HepG2 (cell line): ENCODE measurements at places on chromosomes 11 and 22. TPM values are rescaled to one million over a fixed set of nuclear protein-coding genes. Genes with fewer than 3 reads are reported as not detected.

- peak; percentile 45 for DNase-seq
These were observed 340.5 kb downstream of the TENM4 start for GRCh38 chr11:79100093-79100910.

DNA sequence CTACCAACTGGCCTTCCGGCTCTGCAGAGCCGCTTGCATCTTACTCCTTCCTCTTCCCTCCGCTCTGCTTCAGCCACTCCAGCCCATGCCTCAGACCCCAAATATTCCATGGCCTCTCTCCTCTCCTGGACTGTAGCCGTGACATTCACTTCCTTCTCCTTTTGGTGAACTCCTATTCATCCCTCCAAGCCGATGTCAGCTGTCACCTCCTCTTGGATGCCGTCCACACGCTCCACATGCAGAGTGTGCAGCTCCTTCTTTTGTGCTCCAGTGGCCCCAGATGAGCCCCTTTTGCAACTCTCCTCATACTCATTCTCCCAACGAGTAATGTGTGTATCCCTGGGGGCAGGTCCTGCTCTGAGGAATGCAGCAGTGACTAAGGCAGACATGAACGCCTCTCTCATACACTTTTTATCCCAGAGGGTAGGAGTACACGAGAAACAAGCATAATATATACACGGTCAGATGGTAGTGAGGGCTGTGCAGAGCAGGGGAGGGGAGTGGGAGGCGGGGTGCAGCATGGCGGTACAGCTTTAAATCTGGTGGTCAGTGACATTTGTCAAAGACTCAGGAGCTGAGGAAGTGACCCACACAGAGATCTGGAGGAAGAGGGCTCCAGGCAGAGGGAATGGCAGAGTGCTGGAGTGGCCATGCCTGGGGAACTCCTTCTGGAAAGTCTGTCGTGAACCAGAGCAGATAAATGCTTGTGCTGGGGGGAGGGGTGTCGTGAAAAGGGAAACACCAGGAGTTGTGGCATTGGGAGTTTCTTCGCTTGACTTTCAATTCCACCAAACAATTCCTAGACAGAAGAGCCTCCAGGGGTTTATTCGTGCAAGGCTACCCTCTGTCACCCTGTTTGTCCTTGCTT, 83.8 kb upstream of the ATXN10 start:
- no peak for DNase-seq

- DNase-seq, result no peak
These were observed 12.7 kb upstream of the OR8K1 start for GRCh38 chr11:56333156-56333555.

GRCh38 chr11:107957109-107957588, 28.9 kb downstream of the RAB39A start:
- no peak for DNase-seq

DNA sequence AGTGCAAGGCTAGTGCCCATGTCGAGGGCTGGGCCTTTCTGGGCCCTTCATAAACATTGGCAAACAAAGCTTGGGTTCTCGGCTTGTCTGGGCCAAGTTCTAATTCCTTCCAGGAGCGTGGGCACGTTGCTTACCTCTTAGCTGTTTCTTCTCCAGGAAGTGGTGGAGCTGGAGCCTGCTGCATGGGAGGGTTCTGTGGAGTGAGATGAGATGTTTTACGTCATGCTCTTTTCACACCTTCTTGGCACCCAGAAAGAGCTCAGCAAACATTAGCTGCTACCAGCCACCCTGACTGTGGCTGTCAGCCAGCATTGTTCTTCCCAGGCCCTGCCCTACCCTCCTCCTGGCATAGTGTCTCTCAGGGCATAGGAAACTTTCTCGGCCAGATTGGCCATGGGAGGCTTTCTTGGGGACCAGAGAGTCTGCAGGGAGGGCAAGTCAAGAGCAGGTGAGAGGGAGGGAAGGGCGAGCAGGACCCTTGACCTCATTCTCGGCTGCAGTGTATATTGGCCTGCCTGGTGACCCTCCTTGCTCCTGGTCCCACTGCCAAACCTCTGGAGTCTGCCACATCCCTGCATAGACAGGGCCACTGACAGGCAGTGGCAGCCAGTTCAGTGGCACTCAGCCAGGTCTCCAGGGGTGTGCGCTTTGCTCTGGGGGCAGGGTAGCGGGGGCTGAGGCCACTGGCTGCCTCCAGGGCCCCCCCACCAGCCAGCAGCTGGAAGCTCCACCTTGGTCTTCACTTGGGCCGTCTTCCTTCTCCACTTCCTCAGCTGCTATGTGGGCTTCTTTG, 98.8 kb downstream of the BCR start:
- no peak for DNase-seq

DNA sequence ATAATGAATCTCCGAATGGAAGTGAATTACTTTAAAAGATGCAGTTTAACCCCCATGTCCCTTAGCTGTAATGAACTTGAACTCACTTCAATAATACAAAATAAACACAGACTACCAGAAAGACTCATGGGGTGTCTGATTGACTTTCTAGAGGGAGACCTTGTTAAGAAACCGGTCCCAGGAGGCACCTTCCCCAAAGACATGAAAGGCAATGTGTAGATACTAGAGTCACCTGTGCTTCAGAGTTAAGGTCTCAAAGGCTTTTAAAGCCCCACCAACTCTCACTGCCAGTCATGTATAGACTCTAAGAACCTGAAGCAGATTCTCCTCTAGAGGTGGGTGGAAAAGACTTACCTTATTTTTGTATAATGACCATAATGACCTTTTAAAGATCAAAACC, at the start of gene OR8J1:
Gene OR8J1, plus strand, starts transcription at position 301 of the 400 bp plus-strand sequence. CDS start 5,956 bp downstream, outside the sequence.
- no peak for DNase-seq

DNA sequence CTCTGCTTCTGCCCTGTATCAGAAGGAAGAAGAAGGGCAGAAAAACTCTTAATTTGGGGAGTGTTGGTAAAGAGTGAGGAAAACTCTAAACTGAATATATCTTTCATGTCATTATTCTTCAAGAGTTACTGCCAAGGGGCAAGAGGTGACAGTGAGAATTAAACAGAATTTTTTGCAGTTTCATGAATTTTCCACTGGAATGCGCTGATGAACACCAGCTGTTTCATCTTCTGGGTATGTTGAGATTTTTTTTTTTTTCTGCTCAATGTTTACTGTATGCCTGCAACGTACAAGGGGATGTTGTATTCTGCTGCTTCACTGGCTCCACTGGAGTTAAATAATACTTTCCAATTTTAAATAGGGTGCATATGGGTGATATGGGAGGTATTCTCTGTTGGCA, 117.8 kb downstream of the FAM76B start:
- DNase-seq, result no peak

DNA sequence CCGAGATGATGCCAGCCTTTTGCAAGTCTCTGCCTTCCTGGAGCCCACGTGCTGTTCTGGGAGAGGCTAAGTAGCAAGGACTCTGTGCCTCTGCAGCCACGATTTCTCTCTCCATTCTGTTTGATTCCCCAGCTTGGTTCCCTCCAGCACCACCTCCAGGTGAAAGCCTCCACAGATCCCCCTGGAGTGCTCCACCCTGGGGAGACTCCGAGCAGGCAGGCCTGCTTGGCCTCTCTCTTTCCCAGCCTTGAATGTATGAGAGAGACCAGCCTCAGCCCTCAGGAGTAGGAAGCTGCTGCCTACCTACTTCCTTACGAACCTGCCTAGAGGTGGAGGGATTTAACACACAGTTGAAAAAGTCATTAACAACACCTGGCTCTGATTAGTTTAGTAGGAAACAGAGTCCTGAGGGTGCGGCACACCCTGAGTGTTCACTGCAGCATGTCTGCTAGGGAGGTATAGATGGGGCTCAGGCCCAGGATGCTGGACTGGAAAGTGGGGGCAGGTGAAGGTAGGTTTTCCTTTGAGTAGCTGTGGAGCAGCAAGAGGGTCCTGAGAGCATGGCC, 22.5 kb downstream of the TMPRSS5 start:
- no peak for DNase-seq

GRCh38 chr22:47001288-47001687, 238.8 kb downstream of the TBC1D22A start:
- DNase-seq, result no peak

DNA sequence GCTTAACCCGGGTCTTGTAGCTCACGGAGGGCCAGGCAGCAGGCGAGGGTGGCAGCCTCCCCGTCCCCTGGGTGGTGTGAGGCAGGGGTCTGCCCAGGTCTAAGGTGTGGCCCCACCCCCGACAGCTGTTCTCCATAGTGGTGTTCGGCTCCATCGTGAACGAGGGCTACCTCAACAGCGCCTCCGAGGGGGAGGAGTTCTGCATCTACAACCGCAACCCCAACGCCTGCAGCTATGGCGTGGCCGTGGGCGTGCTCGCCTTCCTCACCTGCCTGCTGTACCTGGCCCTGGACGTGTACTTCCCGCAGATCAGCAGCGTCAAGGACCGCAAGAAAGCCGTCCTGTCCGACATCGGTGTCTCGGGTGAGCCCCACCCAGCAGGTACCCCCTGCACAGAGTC, 24.4 kb downstream of the SYNGR1 start:
- DNase-seq, result no peak

DNA sequence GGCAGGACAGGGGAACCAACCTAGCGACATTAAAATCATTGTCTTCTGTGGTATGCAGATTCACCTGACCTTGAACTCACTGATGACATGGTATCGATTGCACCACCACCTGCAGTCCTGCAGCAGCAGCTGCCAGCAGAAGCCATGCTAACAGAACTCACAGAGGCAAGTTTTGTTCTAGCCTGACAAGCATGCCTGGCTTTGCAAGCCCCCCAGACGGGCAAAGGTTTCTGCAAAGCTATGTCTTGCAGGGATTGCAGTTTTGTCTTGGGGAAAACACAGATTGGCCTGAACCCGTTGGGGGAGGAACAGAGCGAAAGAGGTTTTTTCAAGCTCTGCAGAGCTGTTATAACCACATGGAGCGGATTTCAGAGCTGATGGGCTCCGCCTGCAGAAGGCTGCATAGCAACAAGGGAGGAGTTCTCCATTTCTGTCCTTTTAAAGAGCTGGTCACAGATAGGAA, 221.0 kb downstream of the HIPK3 start:
- peak; percentile 86 for DNase-seq

- no peak for DNase-seq
These were observed 1.6 kb upstream of the KMT2A start for GRCh38 chr11:118434553-118435289.

GRCh38 chr11:110525883-110526282, 96.1 kb downstream of the FDX1 start:
- DNase-seq, result no peak

GRCh38 chr11:95660038-95660437, 129.5 kb downstream of the FAM76B start:
- no peak for DNase-seq

DNA sequence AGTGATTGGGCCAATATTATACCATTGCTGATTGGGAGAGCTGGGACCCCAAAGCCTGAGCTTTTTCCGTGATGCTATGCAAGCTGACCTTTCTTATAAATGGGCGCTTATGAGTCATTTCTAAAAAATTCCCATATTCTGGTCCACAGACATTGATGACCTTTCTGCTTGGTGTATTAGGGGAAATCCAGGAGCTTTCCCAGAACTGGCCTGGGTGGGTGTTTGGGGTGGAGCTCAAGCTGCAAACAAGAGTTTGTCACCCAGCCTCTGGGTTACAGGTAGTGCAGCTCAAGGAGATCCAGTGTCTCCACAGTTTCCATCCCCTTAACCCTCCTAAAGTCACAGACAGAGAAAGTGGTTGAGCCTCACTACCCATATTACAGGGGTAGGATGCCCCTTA, 67.7 kb downstream of the CCDC81 start:
- no peak for DNase-seq

The WNT7B gene
- polyA plus RNA-seq, result 0.04 TPM in 1 of 2 replicates, not detected in the other

The LDHAL6A gene
- polyA plus RNA-seq, result not detected in 2 replicates

The USP47 gene
- 10.6 and 12.2 TPM in 2 replicates for polyA plus RNA-seq

The KRTAP5-10 gene
- polyA plus RNA-seq, result 0.13 TPM in 1 of 2 replicates, not detected in the other

The C11orf97 gene
- not detected in 2 replicates for polyA plus RNA-seq

The TRIM22 gene
- polyA plus RNA-seq, result 3.2 and 3.4 TPM in 2 replicates

The RAG2 gene
- polyA plus RNA-seq, result not detected in 2 replicates

The SSRP1 gene
- polyA plus RNA-seq, result 86.4 and 93.6 TPM in 2 replicates

The OR6A2 gene
- polyA plus RNA-seq, result not detected in 2 replicates

The NAALAD2 gene
- 8.9 and 9.4 TPM in 2 replicates for polyA plus RNA-seq

The FJX1 gene
- polyA plus RNA-seq, result 0.10 and 0.40 TPM in 2 replicates

The ASPHD2 gene
- polyA plus RNA-seq, result 0.04 TPM in 2 replicates

The TPP1 gene
- polyA plus RNA-seq, result 74.6 and 75.4 TPM in 2 replicates

The SOX10 gene
- polyA plus RNA-seq, result not detected in 2 replicates
